ENCODE measurements at places on chromosomes 12 and 14. TPM values are rescaled to one million over a fixed set of nuclear protein-coding genes. Genes with fewer than 3 reads are reported as not detected.

GRCh38 chr14:41629876-41630275, 23.2 kb downstream of the LRFN5 start:
- DNase-seq: no peak

DNA sequence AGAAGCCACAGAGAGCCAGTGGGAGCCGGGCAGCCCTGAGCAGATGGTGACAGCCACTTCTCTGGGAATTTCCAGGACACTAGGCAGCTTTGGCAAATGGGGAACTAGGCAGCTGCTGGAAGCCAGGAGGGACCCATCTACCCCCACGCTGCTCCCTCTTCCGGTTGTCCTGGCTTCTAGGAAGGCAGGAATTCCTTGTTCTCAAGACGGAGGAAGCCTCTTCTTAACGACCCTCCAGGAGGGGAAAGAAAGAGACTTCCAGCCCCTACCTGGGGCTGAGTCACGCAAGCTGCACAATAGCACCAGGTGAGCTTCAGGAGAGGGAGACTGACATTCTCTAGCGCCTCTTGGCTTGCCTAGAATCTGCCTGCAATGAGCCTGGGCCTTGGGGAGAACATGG, 141.5 kb downstream of the ANO2 start:
- DNase-seq: no peak

DNA sequence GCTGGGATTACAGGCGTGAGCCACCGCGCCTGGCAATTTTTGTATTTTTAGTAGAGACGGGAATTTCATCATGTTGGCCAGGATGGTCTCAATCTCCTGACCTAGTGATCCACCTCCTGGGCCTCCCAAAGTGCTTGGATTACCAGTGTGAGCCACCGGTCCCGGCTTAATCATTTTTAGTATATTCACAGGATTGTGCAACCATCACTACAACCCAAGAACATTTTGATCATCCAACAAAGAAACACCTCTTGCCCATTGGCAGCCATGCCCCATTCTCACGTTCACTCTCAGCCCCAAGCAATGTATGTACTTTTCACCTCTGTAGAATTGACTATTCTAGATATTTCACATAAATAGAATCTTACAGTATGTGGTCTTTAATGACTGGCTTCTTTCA, 19.9 kb downstream of the SP1 start:
- no peak for DNase-seq

The ESRRB gene
- 0.14 TPM for total RNA-seq

- DNase-seq: no peak
Measured at GRCh38 chr12:124763594-124763979, 100.1 kb downstream of the SCARB1 start.

The COQ5 gene
- 32.6 TPM for total RNA-seq

DNA sequence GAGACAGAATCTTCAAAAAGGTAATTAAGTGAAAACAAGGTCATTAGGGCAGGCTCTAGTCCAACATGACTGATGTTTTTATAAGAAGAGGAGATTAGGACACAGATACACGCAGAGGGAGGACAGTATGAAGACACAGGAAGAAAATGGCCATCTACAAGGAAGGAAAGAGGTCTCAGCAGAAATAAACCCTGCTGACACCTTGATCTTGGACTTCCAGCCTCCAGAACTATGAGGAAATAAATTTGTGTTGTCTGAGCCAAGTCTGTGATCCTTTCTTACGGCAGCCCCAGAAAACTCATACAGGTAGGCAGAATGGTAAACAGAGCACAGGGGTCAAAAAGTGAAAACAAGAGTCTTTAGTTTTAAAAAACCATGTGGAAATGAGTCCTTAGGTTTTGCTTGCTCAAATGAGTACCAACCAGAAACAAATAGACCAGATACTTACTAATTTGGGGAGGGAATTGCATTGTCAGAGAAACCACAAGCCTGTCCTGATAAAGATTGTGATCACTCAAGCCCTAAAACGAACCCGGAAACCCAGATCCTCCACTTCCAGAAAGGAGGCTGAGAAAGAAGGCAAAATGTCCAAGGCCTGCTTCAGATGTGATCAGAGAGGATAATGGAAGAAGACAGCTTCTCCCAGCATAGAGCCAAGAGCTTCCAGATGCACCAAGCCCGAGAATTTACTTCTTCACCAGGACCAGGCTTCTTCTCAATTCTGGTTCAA, 93.9 kb downstream of the DUSP6 start:
- DNase-seq: no peak

The HOXC12 gene
- total RNA-seq: not detected

- no peak for DNase-seq
Measured at GRCh38 chr12:21353948-21354347, 18.8 kb upstream of the IAPP start.

GRCh38 chr12:110079477-110080400, 31.4 kb upstream of the C12orf76 start:
- peak; percentile 83 for DNase-seq

DNA sequence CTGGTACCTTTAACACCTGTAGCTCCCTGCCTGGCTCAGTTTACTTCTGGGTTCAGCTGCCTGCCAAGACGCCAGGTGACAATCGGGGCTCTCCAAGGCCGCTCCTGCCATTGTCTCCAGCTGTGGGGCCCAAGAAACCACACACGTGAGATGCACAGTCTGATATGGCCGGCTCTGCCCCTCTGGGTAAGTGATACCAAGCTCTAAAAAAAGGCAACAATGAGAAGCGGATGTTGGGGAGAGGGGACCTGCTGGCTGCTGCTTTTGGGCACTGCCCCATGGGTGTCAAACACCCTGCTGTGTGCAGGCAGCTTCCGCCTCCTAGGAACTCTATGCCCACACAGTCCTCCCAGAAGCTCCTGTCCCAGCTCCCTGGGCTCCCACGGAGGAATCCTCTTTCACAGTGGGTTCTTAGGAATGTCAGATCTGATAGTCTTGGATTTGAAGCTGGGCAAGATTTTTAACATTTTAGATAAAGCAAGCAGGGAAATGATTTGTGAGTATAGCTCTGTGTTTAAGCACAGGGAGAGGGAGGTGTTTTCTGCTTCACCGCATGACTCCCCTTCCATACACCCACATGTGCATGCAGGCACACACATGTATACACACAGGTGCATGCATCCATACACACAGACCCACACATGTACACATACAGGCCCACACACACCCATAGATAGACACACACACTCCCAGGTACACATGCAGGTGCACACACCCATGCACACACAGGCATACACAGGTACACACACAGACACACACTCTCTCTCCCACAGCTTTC, 1135.8 kb downstream of the BCL11B start:
- DNase-seq: peak; percentile 57

DNA sequence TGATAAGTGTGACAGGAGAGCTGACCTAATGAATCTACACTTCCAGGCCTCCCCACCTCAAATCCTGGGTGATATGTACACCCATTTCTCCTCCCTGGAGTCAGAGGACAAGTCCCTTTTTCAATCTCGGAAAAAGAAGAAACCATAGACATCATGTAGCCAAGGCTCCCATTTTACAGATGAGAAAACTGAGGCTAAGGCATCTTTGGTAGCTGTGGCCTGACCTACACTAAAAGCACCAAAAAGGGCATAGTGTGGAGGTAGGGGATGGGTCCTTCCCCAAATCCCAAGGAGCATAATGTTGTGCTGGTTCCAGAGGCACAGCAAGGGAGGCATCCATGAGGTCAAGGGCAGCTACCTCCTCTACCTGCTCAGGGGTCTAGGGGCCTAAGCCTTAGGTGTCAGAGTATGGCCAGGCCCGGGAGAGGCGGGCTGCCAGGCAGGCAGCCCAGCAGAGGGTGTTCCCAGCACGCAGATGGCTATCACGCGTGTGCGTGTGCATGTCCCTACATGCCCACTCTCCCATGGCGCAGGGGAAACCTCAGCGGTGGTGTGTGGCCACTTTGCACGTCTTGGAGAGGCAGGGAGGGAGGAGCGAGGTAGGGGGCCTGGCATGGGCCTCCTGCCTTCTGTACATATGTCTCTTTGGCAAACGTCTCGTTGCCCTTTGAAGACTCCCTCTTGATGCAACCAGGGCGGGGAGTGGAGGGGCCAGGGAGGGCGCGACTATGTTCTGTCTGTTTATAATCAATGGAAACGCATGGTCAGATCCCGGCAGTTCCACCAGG, 2.5 kb downstream of the PGF start:
- no peak for DNase-seq

- DNase-seq: no peak
Measured at GRCh38 chr12:71158361-71158882, 623 bp upstream of the TSPAN8 start.

DNA sequence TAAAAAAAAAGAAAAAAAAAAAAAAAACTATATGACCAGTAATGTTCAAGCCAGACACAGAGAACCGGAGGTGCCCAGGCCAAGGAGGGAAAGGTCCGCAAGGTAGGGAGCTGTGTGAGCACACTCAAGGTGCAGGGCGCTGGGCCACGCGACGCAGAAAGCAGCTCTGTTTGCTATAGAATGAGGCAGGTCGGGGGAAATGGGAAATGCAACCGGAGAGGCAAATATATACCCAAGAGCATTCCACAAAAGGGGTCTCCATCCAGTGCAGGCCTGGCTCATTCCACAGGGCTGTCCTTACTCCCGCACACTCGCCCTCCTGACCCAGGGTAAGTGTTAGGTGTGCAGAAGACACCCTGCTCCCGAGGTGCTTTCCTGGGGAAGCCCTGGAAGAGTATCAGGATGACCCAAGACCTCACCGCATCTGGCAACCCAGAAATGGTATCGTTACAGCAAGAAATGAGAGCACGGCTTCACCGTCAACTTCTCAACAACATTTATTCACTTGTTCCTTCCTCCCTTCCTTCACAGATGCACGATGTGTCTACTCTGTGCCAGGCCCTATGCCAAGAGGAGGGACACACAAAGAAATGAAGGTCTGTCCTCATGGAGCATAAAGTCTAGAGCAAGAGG, 86.4 kb downstream of the BCL11B start:
- DNase-seq: peak; percentile 54

DNA sequence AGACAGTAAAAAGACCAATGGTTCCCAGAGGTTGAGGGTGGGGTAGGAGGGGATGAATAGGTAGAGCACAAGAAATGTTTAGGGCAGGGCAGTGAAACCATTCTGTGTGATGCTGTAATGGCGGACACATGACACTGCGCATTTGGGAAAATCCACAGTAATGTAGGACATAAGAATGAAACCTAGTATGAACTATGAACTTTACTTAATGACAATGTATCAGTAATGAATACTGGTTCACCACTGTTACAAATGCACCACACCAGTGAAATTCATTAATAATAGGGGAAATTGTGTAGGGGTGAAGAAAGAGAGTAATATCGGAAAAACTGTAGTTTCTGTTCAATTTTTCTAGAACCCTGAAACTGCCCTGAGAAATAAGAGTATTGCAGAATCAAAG, 5.6 kb downstream of the ERH start:
- DNase-seq: no peak

Data from activated CD4-positive, alpha-beta T cell treated with anti-CD3 and anti-CD28 coated beads for 36 hours (primary cell).